Stimulated activated CD4-positive, alpha-beta T cell treated with anti-CD3 and anti-CD28 coated beads, TNF-alpha, amount 100 ng/mL, for 48 hours (primary cell): ENCODE measurements at places on chromosomes 6 and 20.
A peak's percentile ranks its signal among the peaks of the same experiment; 100 is the strongest.

- DNase-seq: no peak
Observed at GRCh38 chr20:37935435-37935834, 32.5 kb downstream of the VSTM2L start.

- DNase-seq: no peak
Observed at GRCh38 chr6:5279891-5280338, 18.6 kb downstream of the FARS2 start.

DNA sequence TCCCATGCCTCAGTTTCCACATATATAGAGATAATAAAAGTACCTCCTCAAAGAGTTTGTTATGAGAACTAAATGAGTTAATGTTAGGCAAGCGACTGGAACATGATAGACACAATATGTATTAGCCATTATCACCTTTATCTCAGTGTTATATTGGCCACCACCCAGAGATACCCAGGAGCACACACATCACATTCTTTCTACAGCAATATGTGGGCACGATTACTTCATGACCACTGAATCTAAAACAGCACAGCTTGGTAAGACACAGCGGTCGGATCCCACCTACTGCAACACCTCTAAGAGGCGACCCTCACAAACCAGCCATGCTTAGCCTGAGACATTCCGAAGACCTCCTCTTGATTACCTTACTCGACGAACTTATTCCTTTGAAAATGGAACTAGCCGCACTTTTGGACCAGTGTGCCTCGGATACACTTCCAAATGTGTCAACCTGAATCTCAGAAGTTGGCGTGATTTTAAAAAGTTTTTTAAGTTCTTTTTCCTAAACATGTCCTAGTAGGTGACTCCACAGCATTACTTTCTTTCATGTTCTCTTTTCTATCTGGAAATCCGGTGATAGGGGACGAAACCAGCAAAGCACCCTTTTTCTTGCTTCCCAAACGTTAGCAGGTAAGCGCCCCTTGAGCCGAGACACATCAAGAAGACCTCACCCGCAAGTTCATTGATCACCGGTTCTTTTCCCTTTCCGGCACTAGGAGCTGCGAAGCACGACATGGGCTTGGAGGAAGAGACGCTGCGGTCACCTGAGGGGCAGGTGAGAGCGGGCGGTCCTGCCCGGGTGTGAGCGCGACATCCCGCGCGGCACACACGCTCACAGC, 923 bp downstream of the GMDS start:
- DNase-seq: no peak

DNA sequence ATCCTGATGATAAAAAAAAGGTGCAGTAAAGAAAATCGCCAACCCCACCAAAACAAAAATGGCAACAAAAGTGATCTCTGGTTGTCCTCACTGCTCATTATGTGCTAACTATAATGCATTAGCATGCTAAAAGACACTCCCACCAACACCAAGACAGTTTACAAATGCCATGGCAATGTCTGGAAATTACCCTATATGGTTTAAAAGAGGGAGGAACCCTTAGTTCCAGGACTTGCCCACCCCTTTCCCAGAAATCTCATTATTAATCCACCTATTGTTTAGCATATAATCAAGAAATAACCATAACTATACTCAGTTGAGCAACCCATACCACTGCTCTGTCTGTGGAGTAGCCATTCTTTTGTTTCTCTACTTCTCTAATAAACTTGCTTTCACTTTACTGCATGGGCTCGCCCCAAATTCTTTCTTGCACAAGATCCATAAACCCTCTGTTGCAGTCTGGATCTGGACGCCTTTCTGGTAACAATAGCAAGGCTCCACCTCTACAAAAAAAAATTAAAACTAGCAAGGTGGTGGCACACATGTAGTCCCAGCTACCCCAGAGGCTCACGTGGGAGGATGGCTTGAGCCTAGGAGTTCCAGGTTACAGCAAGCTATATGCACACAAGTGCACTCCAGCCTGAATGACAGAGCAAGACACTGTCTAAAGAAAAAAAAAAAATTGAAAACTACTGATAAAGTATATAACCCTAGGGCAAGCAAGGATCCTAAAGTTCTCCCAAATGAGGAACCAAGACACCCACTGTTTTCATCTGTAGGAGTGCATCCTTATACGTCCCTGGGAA, 278.8 kb upstream of the JARID2 start:
- no peak for DNase-seq

GRCh38 chr6:135261872-135262725, 81.0 kb downstream of the MYB start:
- DNase-seq: no peak

DNA sequence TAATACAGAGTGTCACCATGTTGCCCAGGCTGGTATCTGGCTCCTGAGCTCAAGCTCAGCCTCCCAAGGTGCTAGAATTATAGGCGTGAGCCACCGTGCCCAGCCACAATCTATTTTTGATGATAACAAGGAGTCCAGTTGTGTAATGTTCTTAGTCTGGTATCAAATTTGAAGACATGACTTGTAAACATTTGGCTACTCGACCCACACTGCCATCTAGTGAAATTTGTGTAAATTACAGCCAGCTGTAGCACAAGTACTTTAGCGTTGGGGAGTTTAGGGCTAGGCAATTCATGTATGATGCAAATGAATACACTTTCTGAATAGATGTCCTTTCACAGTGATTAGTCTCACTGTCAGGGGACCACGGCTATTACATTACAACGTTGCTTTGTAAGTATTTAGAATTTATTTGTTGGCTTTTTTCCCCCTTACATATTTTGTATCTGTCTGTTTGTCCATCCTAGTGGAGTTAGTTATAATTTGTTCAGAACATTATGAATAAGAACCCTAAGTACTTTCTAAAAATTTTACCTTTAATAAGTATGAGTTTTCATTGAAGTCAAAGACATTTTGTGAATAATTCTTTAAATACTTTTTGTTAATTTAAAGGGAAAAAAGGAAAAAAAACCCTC, 139.7 kb downstream of the PRDM13 start:
- DNase-seq: peak; percentile 8
